Epithelial cell of proximal tubule (primary cell): ENCODE measurements at places on chromosomes 12 and 14.

- no peak for DNase-seq
Measured at GRCh38 chr14:101791919-101792572, 30.5 kb downstream of the PPP2R5C start.

- DNase-seq, result no peak
Measured at GRCh38 chr12:41058266-41058665, 129.9 kb upstream of the PDZRN4 start.

DNA sequence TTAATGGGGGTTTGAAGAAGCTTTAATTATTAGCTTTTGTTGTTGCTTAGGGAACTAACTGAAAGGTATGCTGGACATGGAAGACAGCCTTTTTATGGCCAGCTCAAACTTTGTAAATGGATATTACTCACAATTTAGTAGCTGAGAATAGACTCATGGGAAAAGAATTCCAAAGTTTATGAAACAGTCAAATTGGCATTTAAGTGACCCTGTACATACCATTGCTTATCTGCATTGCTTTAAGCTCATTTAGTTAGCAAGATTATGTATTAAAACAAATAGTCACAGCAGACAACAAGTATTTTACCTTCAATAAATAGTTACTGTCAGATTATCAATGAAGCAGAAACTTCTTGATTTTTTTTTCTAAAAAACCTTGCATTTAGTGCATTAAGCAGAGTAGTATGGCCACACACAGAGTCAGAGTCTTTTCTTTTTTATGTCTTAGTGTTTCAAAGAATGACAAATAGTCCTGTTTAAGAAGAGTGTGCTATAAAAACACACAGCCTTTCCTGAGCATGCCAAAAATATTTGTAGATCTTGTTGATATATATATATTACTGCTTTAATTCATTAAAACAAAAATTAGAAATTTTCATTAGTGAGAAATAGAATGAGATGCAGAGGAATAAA is 102.2 kb downstream of the TTC6 start:
- DNase-seq, result peak; percentile 64

GRCh38 chr12:108069651-108070165 is 59.4 kb upstream of the WSCD2 start:
- DNase-seq, result no peak

DNA sequence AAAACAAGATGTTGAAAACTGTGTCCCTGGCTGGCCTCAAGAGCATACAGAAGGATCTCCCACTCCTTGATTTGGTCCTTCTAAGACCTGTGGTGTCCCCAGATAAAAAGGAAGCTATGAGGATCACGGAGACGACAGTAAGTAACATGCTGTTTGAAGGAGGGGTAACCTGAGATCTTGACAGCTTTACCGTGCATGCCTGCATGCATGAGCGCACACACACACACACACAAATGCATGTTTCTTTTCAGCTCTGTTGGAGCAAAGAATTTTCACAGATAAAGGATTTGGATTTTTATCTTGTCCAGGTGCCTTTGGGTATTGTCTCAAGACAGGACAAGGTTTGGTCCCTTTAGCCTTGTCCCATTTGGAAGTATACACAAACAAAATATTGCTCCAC is 411.6 kb upstream of the CCDC196 start:
- DNase-seq, result no peak

DNA sequence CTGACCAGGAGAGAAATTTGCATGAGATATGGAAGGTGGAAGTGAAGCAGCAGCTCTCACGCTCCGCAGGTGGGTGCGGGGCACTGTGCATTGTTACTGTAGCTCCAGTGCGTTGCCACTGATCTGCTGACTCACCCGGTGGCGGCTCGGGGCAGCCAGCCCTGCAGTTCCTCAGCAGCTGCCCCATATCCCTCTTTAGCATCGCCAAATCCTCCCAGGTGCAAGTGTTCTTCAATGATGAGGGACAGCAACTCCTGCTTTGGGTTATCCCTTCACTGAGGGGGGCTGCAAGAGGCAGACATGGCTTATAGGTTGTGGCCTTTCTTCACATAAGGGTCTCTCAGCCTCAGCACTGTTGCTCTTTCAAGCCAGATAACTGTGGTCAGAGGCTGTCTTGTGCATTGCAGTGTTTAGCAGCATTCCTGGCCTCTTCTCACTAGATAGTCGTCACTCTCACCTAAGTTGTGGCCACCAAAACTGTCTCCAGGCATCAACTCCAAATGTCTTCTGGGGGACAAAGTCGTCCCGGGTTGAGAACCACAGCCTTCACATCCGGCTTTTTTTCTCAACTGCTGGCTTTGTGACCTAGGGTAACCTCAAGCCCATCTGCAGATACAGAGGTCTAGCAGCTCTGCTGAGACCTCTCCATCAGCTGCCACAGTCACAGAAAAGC is 180.8 kb downstream of the EFCAB11 start:
- DNase-seq, result no peak

GRCh38 chr12:65156366-65156841 is 13.0 kb upstream of the LEMD3 start:
- DNase-seq, result no peak

DNA sequence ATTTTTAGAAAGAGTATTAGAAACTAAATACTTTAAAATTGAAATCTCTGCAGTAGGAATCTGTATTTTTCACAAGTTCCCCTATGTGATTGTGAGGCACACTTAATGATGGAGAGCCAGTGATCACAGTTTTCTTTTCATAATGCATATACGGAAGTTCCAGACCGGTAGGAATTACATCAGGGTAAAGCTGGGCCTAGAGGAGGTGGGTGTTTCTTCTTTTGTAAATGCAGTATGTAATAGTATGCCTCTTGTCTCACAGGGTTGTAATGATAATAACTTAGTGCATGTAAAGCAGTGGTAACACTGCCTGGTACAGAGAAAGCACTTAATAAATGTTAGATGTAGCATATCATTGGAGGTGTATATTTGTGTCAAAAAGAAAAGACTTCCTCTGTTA is 57.2 kb upstream of the LRTM2 start:
- DNase-seq, result no peak

DNA sequence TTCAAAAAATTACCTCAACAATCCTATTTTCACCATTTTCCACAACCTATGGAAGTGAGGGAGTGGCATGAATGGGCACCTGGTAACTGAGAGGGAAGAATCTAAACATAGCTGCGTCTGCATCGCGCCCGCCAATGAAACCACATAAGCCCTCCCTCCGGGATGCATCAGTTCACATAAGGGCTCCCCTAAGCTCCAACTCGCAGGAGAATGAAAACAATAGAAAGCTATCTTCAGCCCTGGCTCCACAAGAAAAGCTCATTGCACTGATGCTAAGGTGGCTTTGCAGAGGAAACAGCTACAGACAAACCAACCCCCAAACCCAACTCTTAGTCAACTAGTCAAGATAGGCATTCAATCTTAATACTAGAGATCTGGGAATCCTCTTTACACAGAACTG is 173.3 kb downstream of the FOXN3 start:
- DNase-seq, result no peak

GRCh38 chr12:93704122-93704521 is 26.9 kb downstream of the CRADD start:
- no peak for DNase-seq

- DNase-seq, result no peak
Measured at GRCh38 chr12:33724867-33725266, 285.2 kb upstream of the SYT10 start.

- no peak for DNase-seq
Measured at GRCh38 chr14:36580856-36581831, 1.3 kb downstream of the NKX2-8 start.

- DNase-seq, result no peak
Measured at GRCh38 chr14:55075628-55076175, 24.3 kb downstream of the MAPK1IP1L start.

- DNase-seq, result no peak
Measured at GRCh38 chr14:66174453-66174891, 311.7 kb upstream of the CCDC196 start.

DNA sequence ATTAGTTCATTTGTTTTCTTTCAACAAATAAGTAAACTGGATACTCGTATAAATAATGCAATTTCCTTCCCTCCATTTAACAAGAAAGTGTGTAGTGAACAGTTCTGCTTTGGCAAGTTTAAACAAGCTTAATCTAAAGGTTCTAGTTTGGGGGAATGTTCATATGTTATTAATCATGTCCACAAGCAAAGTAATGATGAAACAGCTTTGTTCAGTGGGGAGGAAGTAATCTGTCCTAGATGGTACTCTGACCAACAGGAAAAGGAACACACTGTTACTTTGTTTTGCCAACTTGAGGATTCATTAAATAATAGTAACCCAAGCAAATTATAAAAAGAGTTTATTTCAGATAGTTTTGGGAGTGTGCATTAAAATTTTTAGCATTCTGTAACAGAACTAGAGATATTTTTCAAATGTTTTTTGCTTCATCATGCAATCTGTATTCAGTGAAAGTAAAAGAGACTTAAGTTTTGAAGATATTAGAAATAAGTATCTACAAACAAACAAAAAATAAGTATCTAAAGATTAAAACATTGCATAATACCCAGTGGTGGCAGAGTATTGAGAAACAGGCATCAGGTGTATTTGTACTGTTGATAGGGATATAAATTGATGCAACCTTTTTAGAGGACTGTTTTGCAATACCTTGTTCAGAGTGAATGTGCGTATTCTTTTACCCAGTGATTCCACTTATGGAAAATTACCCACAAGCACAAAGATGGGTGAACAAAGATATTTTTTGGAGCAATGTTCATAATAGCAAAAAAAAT is 61.1 kb downstream of the RAB35 start:
- no peak for DNase-seq

DNA sequence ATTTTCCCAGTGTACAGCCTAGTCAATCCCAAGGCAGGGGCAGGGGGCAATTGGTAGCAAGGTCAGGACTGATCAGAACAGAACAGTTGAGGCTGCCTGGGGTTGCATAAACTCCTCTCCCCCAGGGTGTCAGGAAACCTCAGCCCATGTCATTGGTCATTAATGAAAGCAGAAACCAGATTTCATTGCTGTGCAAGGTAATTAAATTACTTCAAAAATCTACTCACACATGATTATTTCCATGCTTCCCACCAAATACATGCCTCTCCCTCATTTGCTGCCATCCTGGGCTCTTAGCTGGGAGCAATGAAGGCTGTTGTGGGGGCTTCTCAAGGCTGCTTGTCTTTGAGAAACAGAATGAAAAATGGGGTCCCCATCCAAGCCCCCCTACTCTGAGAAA is 124.2 kb downstream of the PHETA1 start:
- no peak for DNase-seq

DNA sequence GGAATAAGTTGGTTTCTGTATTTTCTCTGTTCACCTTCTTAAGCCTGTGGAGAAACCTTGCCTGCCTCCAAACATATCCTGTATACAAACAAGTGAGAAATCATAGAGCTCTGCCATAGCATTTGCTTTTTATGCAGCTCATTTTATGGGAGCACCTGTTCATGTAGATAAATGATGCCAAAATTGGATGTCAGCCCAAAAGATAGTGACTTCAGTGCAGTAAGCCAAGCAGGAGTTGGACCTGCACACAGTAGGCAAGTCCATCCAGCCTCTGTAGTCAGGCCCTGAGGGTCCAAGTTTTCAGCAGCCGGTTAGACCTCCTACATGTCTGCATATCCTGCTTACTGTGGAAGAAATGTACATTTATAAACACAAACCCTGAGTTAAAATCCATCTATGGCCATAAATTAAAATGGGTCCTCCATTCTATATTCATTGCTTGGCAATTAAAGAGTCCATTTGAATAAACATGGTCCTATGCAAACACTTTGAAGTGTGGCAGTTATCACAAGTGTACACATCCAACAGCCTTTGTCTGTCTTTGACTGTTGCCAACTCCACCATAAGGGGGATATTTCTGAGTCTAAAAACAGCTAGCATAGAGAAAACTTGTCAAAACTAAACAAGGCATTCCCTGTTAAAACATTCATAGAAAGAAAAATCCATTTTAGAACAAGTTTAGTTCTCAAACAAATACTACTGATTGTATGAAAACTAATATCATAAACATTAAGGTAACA is 847.8 kb downstream of the RPS29 start:
- no peak for DNase-seq

- DNase-seq, result no peak
Measured at GRCh38 chr14:60736494-60736893, 1.9 kb downstream of the MNAT1 start.

- no peak for DNase-seq
Measured at GRCh38 chr12:1812650-1813302, 7.6 kb upstream of the LRTM2 start.

DNA sequence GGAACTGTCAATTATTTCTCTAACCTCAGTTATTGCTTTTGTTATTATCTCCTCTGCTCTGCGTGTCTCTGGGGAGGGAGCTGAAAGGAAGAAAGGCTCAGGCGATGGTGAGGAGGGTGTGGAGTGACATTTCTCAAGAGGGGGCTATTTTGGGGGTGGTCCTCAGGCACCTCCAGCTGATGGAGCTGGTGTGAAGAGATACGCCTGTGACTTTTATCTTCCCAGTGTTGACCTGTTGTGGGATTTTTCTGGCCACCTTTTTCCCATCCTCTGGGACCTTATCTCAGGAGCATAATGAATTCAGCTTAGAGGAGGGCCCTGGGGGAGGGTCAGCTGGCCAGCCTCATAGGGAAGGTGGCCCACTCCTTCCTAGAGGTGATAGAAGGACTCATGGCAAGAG is 26.4 kb downstream of the KCNA5 start:
- DNase-seq, result no peak

DNA sequence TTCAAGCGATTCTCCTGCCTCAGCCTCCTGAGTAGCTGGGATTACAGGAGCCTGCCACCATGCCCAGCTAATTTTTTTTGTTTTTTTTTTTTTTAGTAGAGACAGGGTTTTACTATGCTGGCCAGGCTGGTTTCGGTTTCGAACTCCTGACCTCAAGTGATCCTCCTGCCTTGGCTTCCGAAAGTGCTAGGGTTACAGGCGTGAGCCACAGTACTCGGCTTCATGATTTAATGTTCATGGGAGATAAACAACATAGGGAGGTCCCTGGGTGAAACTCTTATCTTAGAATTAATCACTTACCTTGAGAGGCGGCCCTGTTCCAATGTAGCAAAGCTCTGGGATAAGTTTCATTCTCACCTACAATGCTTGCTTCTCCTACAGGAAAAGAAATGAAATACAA is 48.3 kb downstream of the SEL1L start:
- no peak for DNase-seq

DNA sequence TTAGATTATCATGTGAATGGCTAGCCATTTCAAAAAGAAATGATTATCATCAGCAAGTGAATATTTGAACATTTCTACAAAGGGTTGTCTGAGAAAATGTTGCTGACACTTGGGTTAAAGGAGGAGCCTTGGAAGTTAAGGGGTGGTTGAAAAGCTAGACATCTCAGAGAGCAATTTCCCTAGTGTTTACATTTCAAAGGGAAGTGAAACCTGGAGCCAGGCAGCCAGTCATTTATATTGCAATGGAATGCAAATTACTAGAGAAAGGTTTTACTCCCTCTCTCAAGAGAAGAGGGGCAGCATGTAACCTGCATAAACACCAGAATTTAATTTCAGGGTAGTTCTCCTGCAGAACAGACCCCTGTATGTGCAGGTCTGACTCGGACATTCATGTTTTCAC is 279.0 kb downstream of the SLC16A7 start:
- no peak for DNase-seq

- no peak for DNase-seq
Measured at GRCh38 chr12:27782481-27782880, 2.4 kb upstream of the MANSC4 start.

DNA sequence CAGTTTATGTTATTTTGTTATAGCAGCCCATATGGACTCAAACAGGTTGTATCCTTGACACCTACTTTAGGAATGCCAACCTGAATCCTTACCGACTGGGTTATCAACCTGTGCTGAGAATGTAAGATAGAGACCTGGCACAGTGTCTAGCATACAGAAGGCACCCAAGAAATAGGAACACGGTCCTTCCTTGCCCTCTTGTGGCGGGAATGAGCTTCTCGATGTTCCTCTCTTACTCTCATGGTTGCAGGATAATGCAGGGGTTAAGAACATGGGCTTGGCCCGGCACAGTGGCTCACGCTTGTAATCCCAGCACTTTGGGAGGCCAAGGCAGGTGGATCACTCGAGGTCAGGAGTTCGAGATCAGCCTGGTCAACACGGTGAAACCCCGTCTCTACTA is 6.5 kb downstream of the C12orf43 start:
- DNase-seq, result peak; percentile 20
